A549 treated with Mapracorat at 1 μM for 4 hours (cell line): ENCODE measurements at places on chromosomes 1 and 21. TPM values are rescaled to one million over a fixed set of nuclear protein-coding genes. Genes with fewer than 3 reads are reported as not detected.

The SGIP1 gene
- total RNA-seq: not detected in 5 replicates

The INPP5B gene
- total RNA-seq: 4.0 to 4.6 TPM (median 4.2 TPM) in 5 replicates

The XCL1 gene
- not detected in 5 replicates for total RNA-seq

The SPRR2E gene
- not detected in 5 replicates for total RNA-seq

The C1orf210 gene
- not detected in 5 replicates for total RNA-seq

The TMEM269 gene
- 0.06 to 0.32 TPM (median 0.12 TPM) in 4 of 5 replicates, not detected in the other for total RNA-seq

The TCHHL1 gene
- not detected in 5 replicates for total RNA-seq

The DMRTA2 gene
- 0.10 to 0.26 TPM (median 0.22 TPM) in 5 replicates for total RNA-seq

The ATP6V1G3 gene
- not detected in 5 replicates for total RNA-seq

The KCNJ10 gene
- total RNA-seq: not detected in 5 replicates

The NFIA gene
- 4.7 to 9.3 TPM (median 7.4 TPM) in 5 replicates for total RNA-seq
